ENCODE measurements at places on chromosomes 12 and 14.

- DNase-seq: no peak
These were observed 616.6 kb downstream of the KCNH5 start for GRCh38 chr14:62428429-62429203.

GRCh38 chr12:32431025-32431424, 31.7 kb downstream of the FGD4 start:
- no peak for DNase-seq

DNA sequence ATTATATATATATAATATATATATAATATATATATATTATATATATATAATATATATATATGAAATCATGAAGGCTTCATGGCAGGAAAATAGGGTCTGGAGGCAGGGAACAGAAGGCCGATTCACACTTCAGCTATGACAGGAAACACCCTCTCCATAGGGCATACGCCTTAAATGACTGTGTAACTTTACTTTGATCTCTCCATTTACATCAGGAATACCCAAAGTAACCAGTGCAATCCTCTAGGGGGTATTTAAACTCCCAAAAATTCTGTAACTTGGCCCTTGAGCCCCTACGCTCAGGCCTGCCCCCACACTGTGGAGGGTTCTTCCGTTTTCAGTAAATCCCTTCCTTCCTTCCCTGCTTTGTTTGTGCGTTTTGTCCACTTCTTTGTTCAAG, 40.4 kb upstream of the PPP2R5C start:
- DNase-seq: no peak

- no peak for DNase-seq
These were observed 768 bp downstream of the CEP170B start for GRCh38 chr14:104865631-104866441.

DNA sequence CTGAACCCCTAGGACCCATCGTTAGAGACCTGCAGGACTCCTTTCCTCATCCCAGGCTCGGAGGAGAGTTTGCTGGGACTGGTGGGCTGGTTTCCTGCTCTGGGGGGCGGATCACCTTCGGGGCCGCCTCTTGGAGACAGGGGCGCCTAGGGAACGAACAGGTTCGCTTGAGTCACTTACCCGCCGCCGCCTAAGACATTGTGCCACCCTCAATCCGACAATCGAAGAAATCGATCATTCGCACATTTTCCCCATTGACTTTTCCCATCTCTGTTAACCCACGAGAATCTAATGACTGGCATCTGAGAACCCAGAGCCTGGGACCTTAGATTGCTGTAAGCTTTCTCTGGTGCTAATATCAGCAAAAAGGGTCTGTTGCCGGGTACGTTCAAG, 322 bp downstream of the SLC39A9 start:
- DNase-seq: no peak

GRCh38 chr12:49058366-49059044, 2.1 kb downstream of the KMT2D start:
- DNase-seq: no peak

GRCh38 chr12:113002155-113002554, 23.8 kb downstream of the OAS2 start:
- DNase-seq: no peak

GRCh38 chr12:16789204-16789790, 183.3 kb upstream of the LMO3 start:
- DNase-seq: no peak

- peak; percentile 65 for DNase-seq
These were observed 22.2 kb downstream of the TMEM63C start for GRCh38 chr14:77203611-77204458.

DNA sequence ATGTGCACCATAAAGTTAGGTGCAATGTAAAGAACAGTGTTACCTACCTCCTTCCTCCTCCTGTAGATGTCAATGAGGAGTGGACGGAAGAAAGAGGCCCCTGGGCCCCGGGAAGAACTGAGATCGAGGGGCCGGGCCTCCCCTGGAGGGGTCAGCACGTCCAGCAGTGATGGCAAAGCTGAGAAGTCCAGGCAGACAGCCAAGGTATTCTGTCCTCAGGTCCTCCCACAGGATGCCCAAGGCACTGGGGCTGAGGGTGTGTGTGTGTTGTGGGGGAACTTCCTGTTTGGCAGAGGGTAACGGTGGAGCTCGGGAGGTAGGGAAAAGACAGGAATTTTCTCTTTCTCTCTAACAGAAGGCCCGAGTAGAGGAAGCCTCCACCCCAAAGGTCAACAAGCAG, 6.4 kb downstream of the ATN1 start:
- no peak for DNase-seq

- DNase-seq: no peak
These were observed 53.8 kb downstream of the STAB2 start for GRCh38 chr12:103640831-103641230.

DNA sequence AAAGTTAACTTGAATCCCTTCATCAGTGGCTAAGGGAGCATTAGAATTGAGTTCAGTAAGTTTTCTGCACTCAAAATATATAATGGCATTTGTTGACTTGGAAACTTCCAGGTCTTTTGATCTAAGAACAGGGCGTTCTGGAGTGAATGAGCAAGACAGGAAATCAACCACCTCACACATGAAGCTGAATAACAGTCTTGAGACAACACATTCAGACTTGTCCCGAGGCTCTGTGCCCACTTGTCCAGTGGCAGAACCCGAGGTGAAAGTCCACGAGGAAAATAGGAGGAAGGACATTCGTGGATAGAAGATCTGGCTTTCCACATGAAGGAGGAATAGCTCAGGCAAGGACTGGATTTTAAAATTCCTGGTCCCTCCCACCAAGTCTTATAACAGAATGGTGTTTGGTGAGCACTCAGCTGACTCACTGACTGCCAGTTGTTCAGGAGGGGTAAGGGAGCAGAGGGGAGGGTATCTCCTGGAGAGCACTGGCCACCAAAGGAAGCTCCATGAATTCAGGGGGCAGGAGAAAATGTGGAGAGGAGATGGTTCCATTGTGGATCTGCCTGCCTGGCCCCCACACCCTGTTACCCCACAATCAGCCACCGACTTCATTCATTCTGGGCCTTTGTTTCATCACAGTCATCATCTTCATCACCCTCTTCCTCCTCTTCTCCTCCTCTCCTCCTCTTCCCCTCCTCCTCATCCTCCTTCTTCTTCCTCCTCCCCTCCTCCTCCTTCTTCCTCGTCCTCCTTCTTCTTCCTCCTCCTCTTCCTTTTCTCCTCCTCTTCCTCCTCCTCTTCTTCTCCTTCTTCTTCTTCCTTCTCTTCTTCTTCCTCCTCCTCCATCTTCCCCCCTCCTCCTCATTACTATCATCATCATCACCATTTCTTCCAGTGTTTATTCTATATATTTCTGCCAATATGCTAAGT, 620.1 kb downstream of the MED13L start:
- DNase-seq: no peak

GRCh38 chr14:79473651-79474050, 737.7 kb downstream of the DIO2 start:
- no peak for DNase-seq

- no peak for DNase-seq
These were observed 418 bp upstream of the MYG1 start for GRCh38 chr12:53299101-53299453.

- DNase-seq: no peak
These were observed 172.4 kb upstream of the RTL1 start for GRCh38 chr14:101075801-101076413.

DNA sequence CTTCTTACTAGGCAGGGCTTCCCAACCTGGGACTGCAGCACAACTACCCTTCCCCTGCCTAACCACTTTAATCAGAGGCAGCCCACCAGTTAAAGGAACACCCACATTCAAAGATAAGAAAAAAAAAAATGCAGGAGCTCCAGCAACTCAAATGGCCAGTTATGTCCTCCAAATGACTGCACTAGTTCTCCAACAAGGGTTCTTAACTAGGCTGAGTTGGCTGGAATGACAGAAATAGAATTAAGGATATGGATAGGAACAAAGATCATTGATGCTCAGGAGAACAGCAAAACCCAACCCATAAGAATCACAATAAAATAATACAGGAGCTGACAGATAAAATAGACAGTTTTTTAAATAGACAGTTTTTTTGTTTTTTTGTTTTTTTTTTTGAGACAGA, 154.2 kb downstream of the PLCZ1 start:
- DNase-seq: no peak

DNA sequence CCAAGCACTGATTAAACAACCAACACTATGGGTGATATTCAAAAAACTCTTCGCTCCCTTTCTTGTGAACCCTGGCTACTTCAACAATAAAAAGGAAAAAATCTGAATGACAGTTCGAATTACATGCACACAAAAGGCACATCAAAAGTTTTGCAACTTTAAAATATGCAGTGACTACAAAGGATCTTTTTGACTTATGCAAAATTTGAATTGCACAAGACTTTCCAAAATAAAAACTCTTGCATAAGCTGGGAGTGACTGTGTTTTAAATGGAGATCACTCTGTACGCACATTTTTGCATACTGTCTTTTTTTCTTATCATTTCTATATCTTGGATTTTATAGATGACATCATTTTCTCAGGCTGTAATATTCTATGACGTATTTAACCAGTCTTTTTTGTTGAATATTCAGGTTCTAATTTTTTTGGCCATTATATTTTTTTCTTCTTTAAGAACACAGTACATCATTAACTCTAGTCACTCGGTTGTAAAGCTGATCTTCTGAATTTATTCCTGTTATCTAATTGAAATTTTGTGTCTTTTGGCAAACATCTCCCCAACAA, 667.6 kb upstream of the TBX3 start:
- no peak for DNase-seq

GRCh38 chr12:51904951-51905470, 2.3 kb upstream of the ACVRL1 start:
- DNase-seq: no peak

DNA sequence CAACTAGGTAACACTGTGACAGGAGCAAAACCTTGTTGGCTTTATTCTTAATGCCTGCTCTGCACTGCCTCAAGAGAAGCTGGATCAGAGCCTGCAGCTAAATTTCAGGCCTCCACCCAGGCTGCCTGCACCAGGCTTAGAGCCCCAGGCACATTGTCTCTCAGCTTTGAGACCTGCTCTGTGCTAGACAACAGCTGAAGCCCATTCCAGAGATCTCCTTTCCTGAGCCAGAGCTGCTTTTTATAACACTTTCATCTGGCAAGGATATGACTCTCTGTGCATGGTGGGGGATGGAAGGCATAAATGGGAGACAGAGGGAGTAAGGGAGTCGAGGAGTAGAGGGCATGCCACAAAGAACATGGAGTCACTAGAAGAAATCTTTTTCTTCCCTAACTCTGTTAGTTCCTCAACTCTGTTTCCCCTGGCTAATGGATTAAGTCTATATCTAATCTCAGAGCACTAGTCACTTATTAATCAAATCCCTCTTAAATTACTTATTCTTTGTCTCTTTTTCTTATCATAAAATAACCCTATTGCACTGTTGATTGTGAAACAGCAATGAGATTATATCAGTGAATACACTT, 27.1 kb upstream of the LUM start:
- peak; percentile 3 for DNase-seq

DNA sequence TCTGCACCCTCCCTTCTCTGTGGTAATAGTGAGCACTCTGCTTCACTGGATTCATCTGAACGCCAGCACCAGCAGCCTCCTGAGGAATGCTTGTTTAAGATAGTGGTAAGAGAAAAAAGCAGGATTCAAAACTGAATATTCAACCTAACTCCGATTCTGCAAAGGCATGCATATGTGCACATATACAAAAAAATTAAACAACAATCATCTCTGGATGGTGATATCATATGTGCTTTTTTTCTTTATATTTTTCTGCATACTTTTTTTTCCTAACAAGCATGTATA, 9.8 kb downstream of the TMEM229B start:
- DNase-seq: no peak

DNA sequence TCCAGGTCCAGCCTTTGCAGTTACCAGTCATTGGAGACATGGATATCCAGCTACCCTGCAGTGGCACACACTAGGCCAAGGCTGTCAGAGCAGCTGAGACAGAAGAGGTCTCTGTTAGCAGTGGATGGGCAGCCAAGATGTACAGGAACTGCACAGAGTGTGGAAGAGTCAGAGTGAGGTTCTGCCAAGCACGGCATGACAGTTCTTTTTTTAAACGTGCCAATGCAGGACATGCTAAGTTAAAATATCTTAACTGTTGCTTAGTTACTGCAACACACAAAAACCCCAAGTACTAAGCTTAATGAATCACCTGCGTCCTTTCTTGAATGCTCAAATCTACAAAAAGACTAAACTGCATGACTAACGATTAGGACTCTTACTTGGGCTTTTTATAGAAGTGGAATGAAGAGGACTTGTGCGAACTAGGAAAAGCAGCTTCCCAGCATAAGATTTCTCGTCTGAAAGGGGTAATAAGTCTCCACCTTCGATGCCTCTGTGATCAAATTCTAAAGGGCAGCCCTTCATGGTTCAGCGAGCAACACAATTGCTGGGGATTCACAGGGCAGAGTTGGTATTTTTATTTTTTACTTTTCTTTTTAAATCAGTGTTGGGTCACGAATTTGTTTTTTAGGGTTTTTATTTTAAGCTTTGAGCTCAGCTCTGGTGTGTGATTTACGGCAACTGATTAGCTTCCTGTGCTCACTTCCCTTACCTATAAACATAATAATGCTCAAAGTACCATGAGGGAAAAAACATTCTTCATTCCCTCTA, 20.6 kb downstream of the MAPK1IP1L start:
- DNase-seq: peak; percentile 57

DNA sequence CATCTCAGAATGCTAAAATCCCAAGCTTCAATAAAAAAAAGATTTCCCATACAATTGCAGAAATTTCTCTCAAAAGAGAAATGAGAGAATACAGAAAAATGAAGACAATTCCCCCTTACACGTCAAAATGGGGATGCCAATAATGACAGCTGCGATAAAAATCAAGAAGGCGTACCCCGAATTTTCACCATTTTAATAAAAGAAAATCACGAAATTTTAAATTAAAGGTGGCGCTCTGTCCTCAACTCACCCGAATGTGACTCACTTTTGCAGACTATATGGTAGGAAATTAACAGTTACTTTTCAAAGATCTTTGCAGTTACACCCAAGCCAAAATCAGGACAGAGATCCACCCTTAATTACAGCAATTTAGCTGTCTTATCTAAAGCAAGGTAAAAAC, 2.1 kb downstream of the ATP2B1 start:
- DNase-seq: no peak

- DNase-seq: no peak
These were observed 24.1 kb upstream of the RAB35 start for GRCh38 chr12:120140603-120141002.

DNA sequence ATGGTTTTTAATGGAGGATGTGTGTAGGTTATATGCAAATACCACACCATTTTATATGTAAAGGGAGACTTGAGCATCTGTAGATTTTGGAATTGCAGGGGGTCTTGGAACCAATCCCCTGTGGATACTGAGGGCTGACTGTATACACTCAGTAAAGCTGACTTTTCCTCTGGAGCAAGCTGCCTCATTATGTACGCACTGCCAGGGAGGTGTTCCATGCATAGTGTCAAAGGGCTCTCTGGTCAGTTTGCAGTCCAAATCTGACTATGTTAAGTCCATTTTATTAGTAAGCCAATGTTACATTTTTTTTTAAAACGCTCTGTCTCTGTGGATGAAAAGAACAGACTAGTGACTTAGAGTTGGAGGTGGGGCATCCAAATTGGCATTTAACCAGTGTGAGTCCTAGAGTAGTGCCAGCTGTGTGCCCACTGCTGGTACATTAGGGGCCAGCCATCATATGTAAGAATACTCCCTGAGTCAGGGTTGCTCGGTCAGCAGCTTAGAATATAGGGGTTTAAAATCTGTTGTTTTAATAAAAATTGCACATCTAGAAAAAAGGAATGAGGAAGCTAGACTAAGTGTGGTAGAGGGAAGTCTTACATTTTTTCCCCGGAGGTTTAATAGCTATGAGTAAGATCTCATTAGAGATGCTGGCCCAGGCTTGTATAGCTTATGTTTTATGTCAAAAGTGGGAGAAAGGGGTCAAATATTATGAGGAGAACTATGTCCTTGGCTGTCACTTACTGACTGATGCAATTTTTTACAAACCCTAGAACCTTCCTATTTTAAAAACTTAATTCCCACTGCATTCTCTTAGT, 87.0 kb downstream of the TESC start:
- DNase-seq: no peak

All from midbrain (tissue), 1 donor.